ENCODE measurements at places on chromosomes 5 and 9.

DNA sequence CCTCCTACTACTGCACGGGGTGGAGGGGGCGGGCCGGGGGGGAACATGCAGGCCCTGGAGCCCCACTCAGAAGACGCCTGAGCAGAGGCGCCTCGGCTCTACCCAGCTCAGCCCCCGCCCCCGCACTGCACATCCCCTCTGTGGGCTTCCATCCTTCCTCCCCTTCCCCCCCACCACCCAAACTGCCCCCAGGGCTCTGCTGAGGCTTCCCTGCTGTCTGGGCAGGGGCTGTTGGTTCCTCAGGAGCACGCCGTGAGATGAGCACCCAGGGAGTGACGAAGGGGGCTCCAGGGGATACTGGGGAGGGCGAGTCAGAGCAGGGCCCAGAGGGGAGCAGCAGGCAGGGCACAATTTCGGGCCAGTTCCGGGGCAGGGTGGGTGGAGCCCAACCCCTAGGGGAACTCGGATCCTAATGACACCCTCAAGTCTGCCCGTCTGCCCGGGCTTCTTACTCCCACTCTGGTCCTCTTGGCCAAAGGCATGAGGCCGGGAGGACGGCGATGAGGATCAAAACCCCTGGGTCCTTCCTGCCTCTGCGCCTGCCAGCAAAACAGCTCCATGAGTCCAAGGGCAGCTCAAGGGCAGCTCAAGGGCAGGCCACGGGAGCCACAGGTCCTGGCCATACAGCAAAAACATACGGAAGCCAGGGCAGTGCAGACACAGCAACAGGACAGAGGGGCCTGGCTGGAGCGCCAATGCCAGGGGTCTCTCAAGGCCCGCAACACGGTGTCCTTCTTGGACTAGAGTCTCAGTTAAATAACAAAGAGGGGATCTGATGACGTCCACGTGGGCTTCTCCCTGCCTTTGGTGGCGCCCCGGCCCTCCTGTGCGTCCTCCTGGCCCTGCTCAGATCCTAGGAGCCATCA, 200.9 kb downstream of the AUH start:
- DNase-seq: no peak

DNA sequence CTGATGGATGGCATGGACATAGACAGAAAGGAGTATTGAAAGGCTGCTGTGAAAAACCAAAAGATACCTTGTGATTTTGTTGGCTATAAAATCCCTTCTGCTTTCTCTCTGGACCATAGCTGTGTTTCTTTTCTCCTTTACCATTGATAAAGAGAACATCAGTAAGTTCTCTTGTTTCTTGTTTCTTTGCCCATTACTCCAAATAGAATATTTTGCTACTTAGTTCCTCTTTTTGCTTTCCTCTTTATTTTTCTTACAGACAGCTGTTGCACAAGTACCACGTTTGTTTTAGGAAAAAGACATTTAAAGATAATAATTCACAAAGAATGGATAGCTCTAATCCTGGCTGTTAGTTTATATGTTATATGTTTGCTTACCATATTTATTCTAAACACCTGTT, 1129.2 kb downstream of the DTWD2 start:
- DNase-seq: no peak

DNA sequence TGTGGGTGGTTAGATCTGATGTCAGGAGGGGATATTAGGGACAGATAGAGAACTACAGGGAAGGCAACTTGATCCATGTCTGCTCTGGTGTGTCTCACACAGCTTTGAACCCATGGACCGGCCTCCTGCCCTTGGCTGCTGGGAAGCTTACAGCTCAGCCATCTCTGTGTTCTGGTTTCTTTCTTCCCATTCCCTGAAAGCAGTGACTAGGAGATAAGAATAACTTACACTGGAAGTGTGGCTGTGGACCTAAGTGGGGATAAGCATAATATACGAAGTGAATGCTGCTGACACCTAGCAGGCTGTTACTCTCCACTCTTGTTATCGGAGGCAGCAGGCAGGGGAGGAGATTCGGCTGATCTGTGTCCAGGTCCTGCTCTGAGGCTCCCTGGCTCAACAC, 282.3 kb upstream of the TUT7 start:
- no peak for DNase-seq

DNA sequence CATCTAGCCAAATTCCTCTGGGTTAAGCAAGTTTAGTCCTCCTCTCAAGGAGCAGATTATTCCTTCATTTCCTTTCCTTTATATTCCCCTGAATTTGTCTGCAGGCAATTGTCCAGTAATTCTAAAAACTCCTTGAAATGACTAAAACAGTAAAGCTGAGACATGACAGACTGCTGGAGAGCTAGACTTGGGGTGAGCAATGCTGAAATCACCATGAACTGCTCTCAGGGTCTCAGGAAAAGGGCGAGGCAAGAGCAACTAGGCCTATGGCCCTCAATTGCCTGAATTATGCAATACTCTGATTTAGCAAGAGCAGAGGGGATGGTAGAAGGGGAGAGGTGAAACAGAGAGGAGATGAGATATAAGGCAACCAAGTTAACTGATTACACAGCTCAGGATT, 172.9 kb upstream of the NREP start:
- no peak for DNase-seq

GRCh38 chr5:150294551-150295071, 5.0 kb upstream of the CAMK2A start:
- no peak for DNase-seq

DNA sequence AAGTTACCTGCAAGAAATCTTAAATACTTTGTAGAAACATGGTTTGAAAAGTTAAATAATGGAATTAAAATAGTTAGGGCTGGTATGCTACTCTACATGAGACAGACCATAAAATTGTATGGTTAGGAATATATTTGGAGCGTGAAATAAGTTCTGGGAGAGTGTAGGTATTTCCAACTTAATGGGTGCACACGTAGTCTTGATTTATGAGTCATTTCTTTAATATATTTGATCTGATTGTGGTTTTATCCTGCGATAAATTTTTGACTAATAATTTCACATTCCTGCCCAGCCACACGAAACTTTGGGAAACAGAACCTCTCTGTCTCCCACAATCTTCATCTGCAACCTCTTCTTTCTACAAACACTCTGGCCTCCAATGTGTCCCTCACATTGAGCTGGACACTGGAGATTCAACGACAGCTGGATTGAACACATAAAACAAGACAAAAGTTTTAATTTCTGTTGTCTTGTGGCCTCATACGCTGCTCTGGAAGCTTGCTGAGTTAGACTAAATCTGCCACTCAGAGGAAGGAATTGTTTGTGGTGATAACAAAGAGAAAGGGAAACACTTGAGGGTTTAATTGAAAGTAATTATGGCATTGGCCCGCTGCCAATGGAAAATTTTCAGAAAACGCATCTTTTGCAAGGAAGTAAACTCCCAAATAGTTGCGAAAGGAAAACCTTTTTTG, 201.8 kb upstream of the ZNF608 start:
- no peak for DNase-seq

DNA sequence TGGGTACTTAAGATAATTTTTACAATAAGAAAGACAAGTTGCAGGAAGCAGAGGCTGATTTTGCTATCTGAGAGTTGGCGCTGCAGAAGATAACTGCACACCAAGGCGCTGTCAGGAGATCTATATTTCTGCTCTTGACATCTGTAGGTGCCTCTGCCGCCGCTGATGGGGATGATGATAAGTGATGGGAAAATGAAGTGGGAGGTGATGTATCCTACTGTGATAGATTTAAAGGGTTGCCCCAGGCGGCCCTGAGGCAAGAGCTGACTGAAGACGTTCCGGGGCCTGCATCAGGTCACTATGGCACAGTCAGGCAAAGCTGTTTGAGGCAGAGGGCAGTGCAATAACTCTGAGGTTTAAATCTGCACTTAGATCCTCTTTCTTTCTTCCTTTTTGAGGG, 78.1 kb downstream of the SNCAIP start:
- no peak for DNase-seq

DNA sequence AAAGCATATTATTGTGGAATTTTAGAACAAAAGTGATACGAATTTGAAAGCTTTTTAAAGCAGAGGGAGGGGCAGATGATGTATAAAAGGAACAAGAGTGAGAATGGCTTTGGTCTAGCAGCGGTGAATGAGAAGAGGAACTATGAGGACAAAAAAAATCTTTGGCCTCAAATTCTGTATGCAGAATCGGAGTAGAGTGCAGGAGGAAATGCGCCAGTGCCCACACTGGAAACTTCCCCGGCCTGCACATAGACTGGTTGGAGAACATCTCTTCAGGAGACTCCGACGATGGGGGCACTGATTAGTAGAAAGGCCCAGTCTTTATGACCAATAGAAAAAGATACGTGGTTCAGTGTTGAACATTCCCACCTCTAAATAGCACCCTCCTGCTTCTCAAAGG, 51.3 kb downstream of the SLC46A2 start:
- DNase-seq: no peak

DNA sequence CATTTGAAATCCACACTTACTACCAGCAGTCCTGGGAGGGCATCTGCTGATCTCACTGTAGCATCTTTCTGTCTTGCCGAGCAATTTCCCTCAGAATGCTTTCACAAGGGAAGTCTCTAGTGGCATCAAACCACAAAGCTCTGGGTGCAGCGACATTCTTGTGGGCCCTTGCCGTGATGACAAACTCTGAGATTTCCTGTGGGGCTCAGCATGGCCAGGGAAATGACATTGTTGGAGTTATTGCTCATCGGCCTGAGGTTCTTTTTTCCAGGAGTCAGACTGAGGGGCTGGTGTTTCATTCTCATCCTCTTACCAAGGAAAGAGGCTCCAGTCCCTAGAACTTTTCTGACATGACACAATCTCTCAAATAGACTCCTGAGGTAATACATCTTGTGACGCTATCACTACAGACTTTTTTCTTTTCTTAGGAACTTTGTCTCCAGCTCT, 51.4 kb downstream of the PFDN1 start:
- no peak for DNase-seq

GRCh38 chr9:13122756-13123369, 156.6 kb downstream of the MPDZ start:
- no peak for DNase-seq

GRCh38 chr5:170552621-170553115, 48.8 kb downstream of the KCNIP1 start:
- peak; percentile 84 for DNase-seq

GRCh38 chr5:61767231-61768080, 435.4 kb downstream of the ZSWIM6 start:
- no peak for DNase-seq

GRCh38 chr5:162231522-162231921, 163.9 kb downstream of the GABRG2 start:
- DNase-seq: no peak

DNA sequence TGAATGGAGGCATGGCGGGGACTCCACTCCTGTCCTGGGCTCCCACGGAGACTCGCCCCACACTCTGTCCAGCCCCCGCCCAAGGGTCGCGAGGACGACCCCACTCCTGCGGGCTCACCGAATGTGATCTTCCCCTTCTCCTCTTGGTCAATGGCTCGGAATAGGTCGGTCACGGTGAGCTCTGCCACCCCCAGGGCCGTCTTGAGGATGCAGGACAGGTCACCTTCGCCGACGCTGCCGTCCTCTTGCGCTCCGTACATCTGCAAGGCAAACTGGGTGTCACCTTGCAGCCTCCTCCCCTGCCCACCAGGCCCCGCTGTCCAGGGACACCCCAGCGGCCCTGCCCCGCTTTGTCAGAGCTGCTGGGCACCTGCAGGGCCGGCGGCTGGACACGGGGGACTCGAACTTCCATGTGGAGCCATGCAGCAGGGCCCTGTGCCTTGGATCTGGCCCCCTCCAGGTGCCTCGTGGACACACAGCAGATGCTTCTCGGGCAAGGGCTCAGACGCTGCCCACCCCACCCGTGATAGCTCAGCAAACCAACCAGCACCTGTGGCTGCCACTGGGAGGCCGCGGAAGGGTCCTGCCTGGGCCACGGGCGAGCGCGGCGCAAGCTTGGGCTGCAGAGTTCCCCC, 21.5 kb upstream of the SLC6A3 start:
- peak; percentile 35 for DNase-seq

DNA sequence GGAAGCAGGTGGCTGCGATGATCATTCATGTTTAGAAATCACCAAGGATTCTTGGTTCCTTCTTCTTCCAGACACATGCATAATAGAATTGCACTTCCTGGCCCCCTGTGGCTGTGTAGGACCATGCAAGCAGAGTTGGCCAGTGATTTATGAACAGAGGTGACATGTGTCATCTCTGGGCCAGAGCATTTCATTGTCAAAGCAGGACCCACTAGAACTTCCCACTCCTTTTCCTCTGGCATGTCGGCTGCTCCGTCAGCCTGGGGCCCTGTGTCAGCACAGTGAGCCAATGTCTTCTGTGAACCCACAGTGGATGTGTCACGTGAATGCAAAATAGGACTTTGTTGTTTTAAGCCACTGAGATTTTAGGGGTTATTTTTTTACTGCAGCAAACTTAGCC, 59.2 kb downstream of the HSD17B3 start:
- peak; percentile 17 for DNase-seq

GRCh38 chr5:157481265-157481664, 21.3 kb downstream of the NIPAL4 start:
- no peak for DNase-seq

GRCh38 chr5:167953151-167953798, 338.2 kb upstream of the WWC1 start:
- DNase-seq: no peak

DNA sequence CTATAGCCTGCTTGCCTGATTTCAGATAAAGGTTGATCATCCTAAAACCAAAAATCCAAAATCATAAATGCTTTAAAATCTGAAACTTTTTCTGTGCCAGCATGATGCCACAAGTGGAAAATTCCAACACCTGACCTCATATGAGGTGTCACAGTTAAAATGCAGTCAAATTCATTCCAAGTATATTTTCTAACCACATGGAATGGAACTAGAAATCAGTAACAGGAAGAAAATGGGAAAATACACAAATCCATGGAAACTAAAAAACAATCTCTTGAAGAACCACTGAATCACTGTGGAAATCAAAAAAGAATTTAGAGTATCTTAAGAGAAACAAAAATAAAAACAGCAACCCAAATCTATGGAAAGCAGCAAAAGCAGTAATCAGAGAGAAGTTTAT, 297.5 kb upstream of the COX7C start:
- DNase-seq: no peak

DNA sequence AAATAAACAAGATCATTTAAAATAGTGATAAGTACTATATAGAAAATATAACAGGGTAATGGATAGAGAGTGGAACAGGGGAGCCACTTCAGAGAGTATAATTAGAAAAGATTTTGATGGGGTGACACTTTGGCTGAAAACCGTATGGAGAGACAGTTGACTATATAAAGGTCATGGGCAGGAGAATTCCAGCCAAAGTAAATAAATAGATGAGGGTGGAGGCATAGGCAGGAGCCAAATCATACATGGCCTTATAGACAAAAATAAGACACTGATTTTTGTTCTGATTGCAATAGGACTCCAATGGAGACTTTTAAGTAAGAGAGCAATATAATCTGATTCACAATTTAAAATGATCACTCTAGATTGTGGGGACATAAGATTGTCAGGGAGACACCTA, 37.5 kb upstream of the NUDT12 start:
- DNase-seq: no peak

GRCh38 chr5:170534941-170535340, 31.1 kb downstream of the KCNIP1 start:
- DNase-seq: peak; percentile 54
